CD4-positive, alpha-beta T cell (primary cell): ENCODE measurements at places on chromosomes 11 and 22. TPM values are rescaled to one million over a fixed set of nuclear protein-coding genes. Genes with fewer than 3 reads are reported as not detected.
A peak's percentile ranks its signal among the peaks of the same experiment; 100 is the strongest.

DNA sequence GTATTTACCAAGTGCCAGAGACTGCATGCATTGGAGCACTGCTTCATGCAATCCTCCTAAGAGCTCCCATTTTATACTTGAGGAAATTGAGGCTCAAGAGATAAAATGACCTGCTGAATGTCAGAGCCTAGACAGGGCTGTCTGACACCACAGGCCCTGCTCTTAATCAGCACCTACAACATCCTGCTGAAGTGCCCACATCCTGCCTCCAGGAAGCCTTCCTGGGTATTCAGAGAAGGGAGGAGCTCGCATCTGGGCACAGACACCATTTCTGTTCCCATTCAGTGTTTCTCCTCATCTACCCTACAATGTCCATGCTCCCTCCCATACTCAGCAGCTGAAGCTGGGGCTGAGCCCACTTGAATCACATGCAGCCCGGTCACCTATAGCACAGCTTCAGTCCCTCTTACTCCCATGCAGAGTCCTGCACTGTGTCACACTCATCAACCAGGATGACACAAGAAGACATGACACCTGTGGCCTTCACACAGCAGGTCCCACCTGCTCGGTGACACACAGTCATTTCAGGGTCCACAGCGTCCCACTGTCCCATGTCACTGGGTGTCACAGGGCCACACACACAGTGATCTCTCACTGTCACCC is 53.1 kb downstream of the PDE2A start:
- DNase-seq, result peak; percentile 45

DNA sequence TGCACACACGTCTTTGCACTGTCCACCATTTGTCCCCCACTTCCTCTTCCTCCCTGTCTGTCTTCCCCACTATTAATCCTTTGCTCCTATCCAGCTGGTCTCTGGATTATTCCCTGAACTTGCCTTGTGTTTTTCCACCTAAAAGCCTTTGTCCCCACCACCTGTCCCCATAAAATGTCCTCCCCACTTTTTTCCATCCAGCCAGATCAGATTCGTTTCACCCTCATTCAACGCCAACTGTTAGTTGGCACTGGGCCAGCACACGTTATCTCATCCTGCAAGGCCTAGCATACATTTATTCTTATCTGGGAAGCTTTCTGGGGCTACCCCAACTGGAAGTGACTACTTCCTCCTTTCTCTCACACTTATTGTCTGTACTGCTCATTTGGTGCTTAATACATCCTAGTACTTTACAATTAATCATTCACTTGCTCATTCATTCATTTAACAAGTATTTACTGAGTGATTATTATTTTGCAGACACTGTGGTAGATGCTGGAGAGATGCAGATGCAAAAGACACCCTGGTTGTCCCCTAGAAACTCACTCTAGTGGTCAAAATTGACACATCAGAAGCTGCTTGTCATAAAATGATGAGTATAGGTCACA is 96.2 kb downstream of the RASSF10 start:
- no peak for DNase-seq

- no peak for DNase-seq
Measured at GRCh38 chr11:57403802-57404147, 13.3 kb upstream of the PRG2 start.

GRCh38 chr22:22404598-22405284 is 103.8 kb downstream of the ZNF280B start:
- no peak for DNase-seq

DNA sequence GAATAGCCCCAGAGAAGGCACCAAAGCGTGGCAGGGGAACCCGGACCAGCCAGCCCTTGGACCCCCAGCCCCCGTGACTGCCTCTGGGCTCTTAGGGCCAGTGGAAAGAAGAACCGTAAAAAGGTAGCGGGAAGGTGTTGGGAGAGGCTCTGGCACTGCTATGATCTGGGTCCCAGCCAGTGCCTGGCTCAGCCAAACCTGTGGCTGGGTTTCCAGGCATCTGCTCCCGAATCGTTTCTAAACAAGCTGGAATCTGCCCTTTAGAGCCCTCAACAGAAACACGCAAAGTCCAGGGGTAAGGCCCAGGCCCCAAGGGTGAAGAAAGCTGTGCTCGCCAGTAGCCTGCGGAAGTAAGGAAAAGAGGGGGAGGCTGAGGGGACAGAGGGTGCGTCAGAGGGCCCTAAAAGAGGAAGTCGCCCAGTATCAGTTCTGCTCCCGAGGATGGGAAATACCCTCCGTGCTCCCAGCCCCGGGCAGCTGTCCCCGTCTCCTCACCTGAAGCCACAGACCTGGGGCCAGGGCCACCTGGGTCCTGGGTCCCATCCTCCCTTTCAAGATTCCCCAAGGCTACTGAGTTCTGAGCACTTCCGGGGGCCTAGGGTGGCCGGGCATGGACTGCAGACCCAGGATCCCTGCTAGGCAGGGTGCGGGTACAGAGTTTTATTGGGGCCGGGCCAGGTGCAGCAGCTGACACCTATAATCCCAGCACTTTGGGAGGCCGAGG is 24.7 kb downstream of the IL10RA start:
- DNase-seq, result no peak

DNA sequence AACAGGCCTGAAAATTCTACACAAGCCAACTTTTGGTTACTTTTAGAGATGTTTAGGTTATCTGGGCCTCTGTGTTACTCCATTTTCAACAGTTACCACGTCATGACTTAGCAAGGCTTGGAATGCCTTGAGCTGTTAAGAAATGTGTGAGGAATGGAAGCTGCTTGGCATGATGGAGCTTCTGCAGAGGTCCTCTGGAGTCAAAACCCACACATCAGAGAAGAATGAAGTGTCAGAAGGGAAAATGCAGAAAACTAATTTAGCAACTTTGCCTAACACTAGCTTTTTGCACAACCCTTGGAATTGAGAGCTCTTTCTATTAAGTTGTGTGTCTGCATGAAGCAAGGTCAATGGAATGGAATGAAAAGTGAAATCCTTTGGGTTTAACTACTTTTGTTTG is 27.4 kb downstream of the FAT3 start:
- DNase-seq, result no peak

GRCh38 chr11:84673753-84674152 is 953.4 kb downstream of the DLG2 start:
- DNase-seq, result no peak

GRCh38 chr11:78564490-78565467 is 9.9 kb downstream of the NARS2 start:
- peak; percentile 3 for DNase-seq

DNA sequence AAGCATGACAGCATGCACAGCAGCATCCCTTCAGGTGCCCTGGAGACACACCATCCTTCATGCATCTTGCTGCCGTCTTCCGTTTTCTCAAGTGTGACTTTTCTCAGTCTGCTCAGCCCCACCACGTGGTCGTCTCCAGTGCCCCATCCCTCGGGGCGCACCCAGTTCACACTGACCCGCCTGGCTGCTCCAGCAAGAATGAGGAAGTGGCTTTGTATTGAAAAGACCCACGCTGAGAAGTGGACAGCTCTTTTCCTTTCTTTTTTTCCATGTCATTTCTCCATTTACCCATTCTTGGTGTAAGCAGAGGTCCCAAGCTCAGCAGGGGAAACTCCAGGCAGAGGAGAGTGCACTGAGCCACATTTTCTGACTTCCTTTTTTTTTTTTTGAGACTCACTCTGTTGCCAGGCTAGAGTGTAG is 14.5 kb downstream of the SERPINH1 start:
- no peak for DNase-seq

GRCh38 chr11:57566905-57567514 is 462 bp downstream of the UBE2L6 start:
- peak; percentile 18 for DNase-seq

DNA sequence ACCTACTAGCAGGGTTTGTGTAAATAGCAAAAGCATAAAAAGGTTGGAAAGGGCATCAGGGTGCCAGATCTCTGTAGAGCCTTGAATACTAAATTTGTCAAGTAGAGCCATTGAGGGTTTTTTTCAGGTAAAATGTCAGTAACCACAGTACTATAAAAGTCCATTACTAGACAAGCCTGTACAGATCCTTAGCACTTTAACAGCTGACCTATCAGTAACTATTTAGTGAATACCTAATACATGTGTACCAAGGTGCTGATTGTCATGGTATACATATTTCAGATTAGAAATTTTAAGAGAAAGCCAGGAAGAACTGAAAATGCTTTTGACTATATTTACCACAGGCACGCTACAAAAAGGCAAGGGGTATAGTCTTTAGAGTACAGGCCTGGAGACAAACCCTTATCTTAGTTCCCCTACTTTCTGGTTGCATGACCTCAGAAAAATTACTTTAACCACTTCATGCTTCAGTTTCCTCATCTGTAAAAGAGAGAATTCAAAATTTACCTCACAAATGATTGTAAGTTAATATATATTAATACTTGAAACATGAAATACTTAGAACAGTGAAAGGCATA is 57.9 kb downstream of the RAB38 start:
- DNase-seq, result no peak

DNA sequence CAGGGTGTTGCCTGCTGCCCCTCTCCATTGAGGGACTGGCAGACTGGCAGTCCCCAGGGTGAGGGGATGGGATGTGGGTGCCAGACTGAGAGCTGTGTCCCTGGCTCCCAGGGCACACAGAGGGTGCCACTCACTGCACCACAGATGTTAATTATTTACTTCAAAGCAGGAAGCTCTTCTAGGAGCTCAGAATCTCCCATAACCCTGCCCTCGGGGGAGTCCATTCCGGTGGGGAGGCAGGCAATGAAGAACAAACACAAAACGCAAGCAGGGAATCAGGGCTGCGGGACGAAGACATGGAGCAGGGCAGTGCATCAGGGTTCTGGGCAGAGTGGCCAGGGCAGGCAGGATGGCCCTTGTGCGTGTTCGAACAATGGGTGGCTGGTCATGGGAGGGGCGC is 24.4 kb upstream of the FLRT1 start:
- no peak for DNase-seq

DNA sequence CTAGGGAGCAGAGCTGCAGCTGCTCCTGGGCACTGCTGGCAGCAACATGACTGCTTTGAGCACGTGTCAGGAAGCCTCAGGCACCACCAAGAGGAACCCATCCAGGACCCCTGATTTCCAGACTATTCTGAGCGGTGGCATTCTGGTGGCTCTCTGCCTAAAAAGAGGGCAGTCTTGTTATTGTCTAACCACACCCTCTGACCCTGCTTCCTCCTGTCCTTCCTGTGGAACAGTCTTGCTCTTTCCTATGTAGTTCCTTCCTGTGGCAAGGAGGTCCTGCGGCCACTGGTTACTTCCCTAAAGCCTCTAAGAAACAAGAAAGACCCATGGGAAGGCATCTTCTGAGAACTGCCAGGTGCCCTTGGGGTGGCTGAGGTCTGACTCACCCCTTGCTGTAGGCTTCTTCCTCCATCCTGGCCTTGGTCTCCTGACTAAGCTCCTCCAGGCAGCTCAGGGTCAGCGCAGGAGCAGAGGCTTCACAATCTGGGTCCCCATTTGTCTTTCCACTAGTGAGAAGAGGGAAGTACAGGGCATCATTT is 13.1 kb upstream of the LYVE1 start:
- DNase-seq, result no peak

DNA sequence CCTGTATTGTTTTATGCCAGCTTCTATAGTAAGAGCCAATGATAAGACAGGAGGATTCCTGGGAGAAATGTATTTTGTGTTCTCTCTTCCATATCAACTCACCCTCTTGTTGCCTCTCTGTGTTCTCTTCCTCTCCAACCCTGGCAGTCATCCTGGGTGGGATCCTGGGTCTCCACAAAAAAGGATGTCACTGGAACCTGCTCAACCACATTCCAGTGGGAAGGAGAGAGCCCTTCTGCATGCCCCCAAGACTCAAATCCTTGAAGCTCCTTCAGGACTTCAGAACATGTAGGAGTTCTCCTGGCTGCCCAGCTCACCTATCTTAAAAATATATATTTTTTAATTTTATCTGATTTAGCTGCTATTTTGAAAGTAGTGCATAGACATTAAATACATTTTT is 26.1 kb downstream of the APOL6 start:
- no peak for DNase-seq

GRCh38 chr11:115769891-115770290 is 265.7 kb upstream of the CADM1 start:
- DNase-seq, result no peak

- DNase-seq, result no peak
Measured at GRCh38 chr11:44528103-44528502, 37.4 kb upstream of the CD82 start.

- DNase-seq, result peak; percentile 47
Measured at GRCh38 chr11:47399860-47400767, 8.3 kb upstream of the SLC39A13 start.

DNA sequence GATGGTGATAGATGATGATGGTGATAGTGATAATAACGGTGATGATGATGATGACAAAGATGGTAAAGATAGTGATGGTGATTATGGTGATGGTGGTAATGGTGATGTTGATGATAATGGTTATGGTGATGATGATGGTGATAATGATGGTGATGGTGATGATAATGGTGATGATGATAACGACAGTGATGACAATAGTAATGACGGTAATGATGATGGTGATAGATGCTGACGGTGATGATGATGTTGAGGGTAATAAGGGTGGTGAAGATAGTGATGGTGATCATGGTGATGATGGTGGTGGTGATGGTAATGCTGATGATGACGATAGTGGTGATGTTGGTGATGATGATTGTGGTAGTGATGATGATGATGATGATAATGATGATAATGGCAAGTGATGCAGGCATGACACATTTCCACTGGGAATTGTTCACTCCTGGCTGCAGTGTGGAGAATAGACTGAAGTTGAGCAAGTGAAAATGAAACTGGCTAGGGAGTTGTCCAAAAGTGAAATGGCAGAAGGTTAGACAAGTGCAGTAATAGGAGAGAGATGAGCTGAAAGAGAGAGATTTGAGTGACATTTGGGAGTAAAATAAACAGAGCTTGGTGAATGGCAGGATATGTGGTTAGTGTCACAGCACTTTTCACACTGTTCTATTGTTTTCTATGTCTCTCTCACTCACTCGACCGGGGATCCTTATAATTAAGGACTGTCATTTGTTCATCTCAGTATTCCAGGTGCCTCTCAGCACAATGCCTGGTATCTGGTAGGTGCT is 992.5 kb downstream of the OPCML start:
- no peak for DNase-seq

GRCh38 chr22:19680287-19680881 is 33.9 kb upstream of the SEPTIN5 start:
- DNase-seq, result no peak

The SPON1 gene
- 2.1 TPM for total RNA-seq

The PARVG gene
- 146 TPM for total RNA-seq

The BIRC2 gene
- total RNA-seq, result 109 TPM

The OR52I2 gene
- total RNA-seq, result not detected

The C11orf91 gene
- not detected for total RNA-seq

The SIDT2 gene
- total RNA-seq, result 197 TPM

The PHLDA2 gene
- total RNA-seq, result 1.3 TPM

The SLC25A18 gene
- not detected for total RNA-seq

The OR51B5 gene
- not detected for total RNA-seq

The CPT1B gene
- total RNA-seq, result 68.3 TPM

The TMEM191C gene
- total RNA-seq, result 4.3 TPM

The CD248 gene
- 3.4 TPM for total RNA-seq

The AP2A2 gene
- total RNA-seq, result 46.6 TPM
